ENCODE measurements at places on chromosomes 2 and 18.

DNA sequence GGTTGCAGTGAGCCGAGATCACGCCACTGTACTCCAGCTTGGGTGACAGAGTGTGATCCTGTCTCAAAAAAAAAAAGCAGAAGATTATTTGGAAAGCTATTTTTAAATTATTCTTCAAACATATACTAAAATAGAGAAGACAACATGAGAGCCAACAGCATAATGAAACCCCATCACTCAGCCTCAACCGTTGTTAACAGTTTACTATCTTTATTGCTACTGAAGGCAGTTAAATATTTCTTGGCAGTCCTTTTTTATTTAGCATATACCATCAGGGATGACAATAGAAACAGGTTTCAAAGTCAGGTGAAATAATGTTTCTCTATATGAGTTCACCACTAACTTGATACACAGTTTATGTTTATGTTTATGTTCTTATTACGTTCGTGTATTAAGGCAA, 157.2 kb downstream of the NEDD4L start:
- no peak for DNase-seq

- DNase-seq = no peak
Measured at GRCh38 chr2:40432921-40433483, 18.9 kb downstream of the SLC8A1 start.

DNA sequence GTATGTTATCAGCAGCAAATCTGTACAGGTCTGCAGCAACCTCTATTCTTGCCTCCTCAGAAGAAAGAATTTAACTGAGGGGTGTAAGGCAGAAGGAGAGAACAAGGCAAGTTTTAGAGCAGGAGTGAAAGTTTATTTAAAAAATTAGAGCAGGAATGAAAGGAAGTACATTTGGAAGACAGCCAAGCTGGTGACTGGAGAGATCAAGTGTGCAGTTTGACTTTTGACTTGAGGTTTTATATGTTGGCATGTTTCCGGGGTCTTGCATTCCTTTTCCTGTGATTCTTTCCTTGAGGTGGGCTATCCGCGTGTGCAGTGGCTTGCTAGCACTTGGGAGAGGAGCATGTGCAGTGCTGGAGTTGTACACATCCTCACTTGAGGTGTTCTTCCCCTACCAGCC, 16.5 kb upstream of the CERS6 start:
- no peak for DNase-seq

DNA sequence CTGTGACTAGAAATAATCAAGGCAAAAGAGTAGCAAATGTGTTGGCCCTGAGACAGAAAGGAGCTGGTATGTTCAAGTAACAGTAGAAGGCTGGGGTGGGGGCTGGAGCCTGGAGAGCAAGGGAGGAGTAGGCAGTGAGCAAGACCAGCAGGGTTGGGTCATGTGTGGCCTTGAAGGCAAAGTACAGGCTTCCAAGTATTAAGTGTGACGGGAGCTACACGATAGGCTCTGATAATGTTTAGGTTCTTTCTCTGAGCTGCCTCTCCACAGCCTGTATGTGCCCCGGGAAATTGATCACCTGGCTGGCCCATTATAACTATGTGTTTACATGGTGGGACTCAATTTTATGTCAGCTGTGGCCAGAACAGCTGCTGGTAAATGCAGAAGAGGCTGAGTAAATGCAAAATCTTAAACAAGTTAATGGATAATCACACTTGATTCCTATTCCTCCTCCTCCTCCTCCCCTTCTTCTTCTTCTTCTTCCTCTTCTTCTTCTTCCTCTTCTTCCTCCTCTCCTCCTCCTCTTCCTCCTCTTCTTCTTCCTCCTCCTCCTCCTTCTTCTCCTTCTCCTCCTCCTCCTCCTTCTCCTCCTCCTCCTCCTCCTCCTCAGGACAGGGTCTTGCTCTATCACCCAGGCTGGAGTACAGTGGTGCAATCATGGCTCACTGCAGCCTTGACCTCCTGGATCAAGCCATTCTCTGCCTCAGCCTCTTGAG, 9.3 kb downstream of the IL1F10 start:
- no peak for DNase-seq

DNA sequence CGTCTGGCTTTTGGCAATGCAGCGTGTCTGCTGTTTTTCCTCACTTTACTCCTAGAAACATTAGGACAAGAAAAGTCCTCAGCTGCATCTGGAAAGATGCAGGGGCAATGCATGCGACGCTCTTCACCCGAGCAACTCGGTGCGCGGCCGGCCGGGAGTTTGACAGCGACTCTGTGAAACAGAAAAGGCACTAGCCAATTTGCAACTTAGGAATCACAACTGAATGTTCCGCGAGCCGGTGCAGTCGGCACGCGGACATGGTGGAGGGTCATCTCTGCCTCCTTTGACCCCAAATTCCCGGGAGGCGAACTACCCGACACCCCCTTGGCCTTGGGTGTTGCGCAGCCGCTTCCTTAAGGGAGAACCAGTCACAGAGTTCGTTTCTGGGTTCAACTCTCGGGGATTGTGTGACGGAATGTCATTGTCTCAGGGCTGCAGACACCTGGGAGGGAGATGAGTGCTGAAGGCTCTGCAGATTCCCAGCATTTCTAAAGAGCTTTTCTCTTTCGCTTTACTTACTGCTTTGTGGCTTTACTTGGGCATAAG, 9.8 kb downstream of the NR4A2 start:
- no peak for DNase-seq

DNA sequence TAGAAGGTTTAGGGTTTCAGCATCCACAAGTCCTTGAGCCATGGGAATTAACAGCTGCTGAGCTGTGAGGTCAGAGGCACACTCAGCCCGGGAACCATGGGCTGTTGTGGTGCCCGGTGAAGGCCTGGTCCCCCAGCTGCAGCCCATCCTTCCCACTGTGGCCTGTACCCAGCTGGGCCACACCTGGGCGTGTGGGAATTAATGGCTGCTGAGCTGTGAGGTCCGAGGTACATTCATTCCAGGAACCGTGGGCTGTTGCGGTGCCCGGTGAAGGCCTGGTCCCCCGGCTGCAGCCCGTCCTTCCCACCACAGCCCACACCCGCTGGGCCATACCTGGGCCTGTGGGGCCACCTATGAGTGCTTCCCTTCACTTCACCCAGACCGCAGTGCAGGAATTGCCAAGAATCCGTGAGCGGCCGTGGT, 25.2 kb downstream of the TMEM18 start:
- DNase-seq = no peak

DNA sequence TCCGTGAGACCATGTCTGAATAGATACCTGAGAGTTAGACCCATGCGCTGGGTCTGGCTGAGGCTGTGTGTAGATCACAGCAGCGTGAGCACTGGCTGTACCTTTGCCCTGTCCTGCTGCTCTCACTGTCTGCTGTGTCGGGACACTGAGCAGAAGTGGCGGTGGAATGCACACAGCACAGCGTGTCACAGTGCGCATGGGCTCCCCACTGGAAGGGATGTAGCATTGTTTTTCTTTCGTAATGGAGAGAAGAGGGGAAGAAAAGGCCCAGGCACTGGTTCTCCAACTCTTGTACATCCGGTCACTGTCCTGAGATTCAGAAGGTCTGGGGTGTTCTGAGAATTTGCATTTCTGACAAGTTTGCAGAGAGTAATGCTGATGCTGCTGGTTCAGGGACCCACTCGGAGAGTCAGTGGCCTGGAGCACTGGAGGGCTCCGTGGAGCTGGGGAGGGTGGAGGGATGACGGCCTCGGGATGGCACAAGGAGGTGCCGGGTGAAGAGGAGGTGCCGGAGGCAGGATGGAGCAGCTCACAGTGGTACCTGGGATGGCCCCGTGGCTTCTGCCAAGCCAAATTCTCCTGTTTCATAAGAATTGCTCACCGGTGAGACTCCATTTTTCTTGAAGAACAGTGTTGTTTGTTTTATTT, 252.8 kb downstream of the LDLRAD4 start:
- DNase-seq = no peak

- DNase-seq = peak; percentile 2
Measured at GRCh38 chr2:37005118-37005868, 39.0 kb upstream of the STRN start.

DNA sequence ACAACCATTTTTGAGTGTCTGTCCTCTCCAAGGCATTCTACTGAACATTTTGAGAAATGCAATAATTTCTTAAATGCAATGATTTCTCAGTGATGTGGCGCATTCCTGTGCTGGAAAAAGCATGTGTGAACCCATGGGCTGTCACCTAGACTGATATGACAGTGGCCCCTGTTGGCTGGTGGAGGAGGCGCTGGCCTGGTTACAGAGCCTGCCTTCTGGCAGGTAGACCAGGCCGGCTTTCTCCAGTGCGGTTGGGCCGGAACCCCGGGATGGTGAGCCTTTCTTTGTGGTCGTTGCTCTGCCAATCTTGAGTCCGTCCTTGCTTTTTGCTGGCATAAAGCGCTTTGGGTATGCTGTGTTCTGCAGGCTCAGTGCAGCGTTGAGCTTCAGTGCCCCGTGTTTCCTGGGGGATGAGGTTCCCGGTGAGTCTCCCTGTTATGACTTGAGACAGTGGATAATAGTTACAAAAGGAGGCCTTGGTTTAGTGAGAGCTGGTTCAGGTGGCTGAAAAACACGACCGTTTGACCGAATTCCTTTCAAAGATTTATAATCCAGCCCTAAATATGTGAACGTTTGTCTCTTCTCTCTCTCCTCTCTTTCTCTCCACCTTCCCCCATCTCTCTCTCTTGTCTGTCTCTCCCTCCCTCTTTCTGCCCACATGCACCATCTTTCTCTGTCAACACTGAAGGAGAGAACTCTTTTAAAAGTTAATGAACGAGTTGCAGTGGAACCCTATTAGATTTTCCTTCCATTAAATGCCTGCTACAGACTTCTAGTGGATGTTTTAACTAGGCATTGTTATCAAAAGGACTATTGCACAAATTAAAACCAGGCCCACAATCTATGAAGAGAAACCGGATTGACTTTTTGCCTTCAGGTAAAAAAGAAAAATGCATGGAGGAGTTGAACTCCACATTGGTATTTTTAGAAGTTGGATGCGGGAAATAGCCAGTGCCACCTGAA, 34.0 kb downstream of the TSHZ1 start:
- no peak for DNase-seq

DNA sequence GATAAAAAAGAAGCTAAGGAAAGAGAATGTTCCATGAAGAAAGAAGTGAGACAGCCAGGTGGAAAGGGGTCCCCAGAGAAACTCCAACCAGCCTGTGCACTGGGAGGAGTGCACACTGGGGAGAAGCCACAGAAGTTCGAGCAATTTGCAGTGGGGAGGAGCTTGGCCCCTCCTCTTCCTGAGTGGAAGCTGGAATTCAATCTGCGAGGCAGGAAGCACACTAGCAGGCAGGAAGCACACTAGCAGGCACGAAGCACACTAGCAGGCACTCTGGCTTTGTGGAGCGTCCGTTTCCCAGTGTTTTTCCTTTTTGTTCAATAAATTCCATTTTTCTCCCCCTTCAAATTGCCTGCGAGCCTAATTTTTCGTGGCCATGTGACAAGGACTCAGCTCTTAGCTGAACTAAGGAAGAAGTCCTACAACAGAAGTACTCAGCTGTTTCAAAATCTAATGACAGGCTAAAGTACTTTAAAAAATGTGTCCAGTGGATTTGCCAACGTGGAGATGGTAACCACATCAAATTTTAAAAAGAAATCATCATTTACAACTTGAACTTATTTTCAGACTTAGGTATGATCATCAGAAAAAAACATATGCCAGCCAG, 21.4 kb upstream of the SPIRE1 start:
- DNase-seq = no peak

- DNase-seq = no peak
Measured at GRCh38 chr2:202822411-202822810, 49.2 kb downstream of the ICA1L start.

DNA sequence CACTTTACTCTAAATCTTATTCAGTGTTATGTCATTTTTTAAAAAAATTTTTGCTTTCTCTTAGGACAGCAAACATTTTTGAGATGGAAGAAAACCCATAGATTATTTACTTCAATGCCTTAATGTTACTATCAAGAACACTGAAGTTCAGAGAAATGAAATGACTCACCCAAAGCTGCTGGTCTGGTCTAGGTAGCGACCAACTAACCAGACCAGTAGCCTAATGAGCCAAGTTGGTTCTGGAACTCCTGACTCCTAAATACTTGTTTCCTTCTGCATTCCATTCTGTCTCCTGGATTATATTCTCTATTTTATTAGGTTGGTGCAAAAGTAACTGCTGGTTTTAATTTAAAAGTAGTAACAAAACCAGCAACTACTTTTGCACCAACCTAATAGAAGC, 35.4 kb downstream of the SLC8A1 start:
- DNase-seq = no peak

DNA sequence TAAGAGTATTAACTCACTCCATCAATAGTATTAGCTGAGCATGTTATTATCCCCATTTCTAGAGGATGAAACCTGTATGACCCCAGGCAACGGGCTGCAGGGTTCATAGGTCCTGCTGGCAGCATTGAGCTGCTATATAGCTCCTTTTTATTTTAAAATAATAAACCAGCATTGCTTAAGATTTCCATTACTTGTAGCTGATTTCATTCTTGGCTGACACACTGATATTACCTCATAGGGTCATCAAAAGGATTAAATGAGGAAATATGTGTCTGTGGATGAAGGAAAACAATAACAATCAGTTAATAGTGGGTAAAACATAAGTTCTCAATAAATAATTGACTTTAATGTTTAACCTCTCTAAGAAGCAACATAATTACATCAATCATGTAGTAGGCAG, 48.3 kb upstream of the NRP2 start:
- DNase-seq = no peak

GRCh38 chr2:111243295-111243694, 122.6 kb downstream of the BCL2L11 start:
- no peak for DNase-seq

GRCh38 chr2:68726608-68727367, 7.8 kb upstream of the ARHGAP25 start:
- DNase-seq = peak; percentile 50

DNA sequence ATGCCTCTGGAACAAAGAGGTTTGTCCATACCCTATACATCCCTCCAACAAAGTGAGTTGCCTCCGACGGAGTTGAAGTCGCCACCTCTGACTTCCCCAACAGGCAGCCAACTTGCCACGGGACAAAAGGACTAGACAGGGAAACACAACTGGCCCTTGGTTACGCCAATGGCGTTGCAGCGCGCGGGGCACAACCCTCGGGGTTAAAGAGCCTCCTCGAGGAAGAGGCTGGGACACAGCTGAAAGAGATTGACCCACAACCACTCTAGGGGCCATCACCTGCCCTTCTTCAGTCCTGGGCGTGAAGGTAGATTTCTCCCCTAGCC, 545 bp downstream of the GTF3C2 start:
- DNase-seq = no peak

DNA sequence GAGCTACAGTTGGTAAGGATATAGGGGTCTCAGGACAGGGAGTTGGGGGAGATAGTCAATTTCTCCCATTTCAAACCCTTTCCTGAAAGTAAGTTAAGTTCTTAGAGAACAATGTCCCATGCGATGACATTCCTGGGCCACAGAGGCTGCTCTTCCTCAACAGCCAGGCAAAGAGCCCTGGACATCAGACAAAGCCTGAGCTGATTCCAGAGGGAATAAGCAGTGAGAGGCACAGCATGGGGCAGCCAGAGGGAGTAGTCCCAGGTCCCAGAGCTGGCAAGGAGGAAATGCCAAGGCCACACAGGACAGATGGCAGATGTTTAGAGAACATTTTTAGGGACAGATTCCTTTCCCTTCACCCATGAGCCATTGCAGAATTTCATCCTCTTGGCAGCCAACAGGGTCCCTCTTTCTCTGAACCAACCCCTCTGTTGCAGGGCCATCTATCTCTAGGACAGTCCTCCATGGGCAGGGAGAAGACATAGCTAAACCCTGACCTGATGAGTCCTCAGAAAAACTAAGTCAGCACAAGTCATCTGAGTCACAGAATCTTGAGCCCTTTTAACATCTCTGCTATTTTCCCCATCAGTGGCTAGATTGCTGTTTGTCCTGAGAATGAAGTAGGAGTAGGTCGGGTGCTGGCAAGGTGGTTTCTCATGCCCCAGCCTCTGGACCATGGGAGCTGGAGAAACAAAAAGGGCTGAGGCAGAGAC, 81.6 kb upstream of the STPG4 start:
- no peak for DNase-seq

GRCh38 chr2:85061896-85062295, 71.3 kb upstream of the TCF7L1 start:
- no peak for DNase-seq
